Cortex of kidney (tissue), 1 donor: ENCODE measurements at places on chromosomes 13 and 19.

DNA sequence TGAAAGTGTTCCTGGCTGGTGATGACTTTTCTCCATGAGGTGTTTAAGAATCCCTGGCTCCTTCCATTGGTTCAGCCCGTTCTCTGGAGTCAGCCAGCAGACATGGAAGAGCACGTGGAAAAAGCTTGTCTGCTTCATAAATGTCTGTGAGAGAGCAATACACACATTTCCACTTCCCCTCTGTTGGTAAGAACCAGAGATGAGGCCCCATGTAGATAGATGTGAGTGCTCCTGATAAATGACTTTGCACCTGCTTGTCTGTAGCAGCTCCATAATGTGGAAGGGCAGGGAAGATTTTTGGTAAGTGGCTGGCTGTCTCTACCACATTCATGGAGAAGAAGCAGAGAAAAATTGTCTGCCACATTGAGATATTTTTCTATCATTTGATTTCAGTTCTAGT lies 325.8 kb downstream of the LMO7 start:
- DNase-seq, result no peak

- no peak for DNase-seq
Observed at GRCh38 chr13:95509521-95510310, 42.8 kb upstream of the CLDN10 start.

GRCh38 chr19:28168557-28168956 lies 1044.4 kb downstream of the UQCRFS1 start:
- no peak for DNase-seq

- no peak for DNase-seq
Observed at GRCh38 chr19:40601134-40601974, at the start of gene LTBP4. Gene LTBP4 (plus strand): TSS chr19:40601369. CDS start chr19:40601388, 19 bp downstream.

GRCh38 chr13:40342901-40343300 lies 323.5 kb downstream of the FOXO1 start:
- DNase-seq, result no peak

DNA sequence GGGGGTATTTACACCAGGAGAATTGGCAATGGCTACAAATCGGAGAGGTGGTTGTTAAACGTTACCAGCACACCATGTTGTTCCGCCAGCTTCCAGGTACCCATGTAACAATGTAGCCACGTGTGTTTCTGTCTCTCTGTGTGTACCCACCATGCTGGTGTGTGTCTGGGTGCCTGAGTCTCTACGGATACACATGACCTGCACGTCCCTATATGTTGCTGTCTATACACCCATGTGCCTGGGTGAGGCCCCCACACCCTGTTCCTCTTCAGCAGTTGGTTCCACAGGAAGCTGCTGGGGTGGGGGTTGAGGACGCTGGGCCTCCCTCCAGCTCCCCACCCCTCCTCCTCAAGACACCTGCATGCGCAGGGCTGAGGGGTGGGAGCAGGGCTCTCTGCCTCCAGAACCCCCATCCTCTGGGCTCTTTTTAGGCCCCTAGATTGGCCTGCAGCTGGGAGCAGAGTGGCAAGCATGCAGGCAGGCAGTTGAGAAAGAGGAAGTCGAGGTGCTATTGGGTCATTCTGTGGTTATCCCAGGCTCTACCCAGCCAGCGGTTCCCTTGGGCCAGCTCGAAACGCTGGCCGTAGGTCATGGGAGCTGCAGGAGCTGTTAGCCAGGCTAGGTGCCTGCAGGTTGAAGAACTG lies at the start of gene ARHGEF18:
ARHGEF18 (plus strand) TSS at position 351 of the 644 bp plus-strand sequence. CDS start 13,954 bp downstream, outside the sequence.
- DNase-seq, result no peak

- no peak for DNase-seq
Observed at GRCh38 chr13:84962141-84962750, 837.0 kb downstream of the SLITRK6 start.

- no peak for DNase-seq
Observed at GRCh38 chr13:66543780-66544179, 686.4 kb downstream of the PCDH9 start.

GRCh38 chr13:75938811-75939560 lies 302.9 kb downstream of the LMO7 start:
- DNase-seq, result no peak

DNA sequence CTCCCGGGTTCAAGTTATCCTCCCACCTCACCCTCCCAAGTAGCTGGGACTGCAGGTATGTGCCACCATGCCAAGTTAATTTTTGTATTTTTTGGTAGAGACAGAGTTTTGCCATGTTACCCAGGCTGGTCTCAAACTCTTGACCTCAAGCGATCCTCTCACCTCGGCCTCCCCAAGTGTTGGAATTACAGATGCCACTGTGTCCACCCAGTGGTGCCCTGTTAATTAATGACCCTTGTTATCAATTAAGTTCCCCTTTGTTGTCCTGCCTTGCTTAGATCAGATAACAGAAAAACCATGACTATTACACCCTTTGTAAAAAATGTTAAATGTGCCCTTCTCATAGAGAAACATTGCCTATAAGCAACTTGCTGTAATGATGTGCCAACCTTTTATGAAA lies 34.4 kb upstream of the IGFL1 start:
- no peak for DNase-seq

DNA sequence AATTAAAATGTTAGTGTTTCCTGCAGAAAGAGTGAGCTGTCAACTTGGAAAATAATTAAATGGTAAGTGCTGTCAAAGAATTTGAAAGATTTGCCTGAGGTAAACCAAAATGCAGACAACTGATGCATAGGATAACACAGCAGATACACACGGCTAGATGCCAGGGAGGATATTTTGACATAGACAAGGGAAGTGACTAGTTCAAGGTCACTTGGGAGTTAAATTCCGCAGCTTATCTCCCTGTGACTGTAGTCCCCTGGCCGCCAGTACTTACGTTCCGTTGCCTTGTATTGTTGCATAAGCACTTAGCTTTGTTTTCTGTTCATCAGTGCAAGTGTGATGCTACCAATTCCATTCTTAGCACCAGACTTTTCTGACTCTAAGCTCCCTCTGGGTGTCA lies 247.3 kb upstream of the MAB21L1 start:
- no peak for DNase-seq

DNA sequence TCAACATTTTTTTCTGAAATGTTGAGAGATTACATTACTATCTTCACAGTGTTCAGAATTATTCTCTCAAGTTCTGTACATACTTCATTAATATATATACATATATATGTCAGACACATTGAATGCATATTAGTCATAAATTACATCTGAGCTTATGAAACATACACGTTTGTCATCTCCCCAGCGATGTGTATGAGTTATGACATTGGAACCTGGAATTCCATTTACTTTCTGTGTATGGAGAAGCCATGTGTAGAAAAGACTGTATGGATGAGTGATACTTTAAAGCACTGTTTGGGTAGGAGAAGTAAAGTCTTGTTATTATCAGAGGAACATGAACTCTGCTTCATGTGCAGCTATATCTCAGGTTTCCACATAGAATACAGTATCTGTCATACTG lies 167.2 kb downstream of the FGF14 start:
- no peak for DNase-seq

GRCh38 chr13:59663707-59664106 lies 500.0 kb downstream of the DIAPH3 start:
- no peak for DNase-seq

DNA sequence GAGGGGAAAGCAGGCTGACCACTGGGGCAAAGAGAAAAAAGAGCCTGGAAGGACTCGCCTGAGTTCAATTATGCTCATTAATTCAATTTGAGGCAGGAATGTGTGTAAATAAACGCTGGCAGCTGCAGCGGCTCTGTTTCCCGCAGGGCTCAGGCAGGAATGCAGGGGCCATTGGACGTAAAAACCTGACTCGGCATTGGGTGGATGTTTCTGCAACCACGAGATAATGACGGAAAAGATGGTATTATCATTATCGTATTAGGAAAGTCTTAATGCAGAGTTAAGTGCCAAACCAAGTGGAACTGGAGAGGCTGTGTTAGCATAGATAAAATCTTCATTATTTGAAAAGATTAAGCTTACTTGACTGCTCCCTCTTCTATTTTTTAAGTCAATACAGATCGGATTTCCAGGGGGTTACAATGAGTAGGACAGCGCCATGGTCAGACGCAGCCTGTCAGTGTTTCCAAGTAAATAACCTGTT lies 169.8 kb downstream of the SHISA2 start:
- DNase-seq, result no peak

- no peak for DNase-seq
Observed at GRCh38 chr13:26255691-26256277, 1.9 kb downstream of the CDK8 start.

GRCh38 chr13:111906306-111906705 lies 160.6 kb upstream of the SOX1 start:
- no peak for DNase-seq

- no peak for DNase-seq
Observed at GRCh38 chr13:62139597-62139996, 723.9 kb upstream of the PCDH20 start.

- no peak for DNase-seq
Observed at GRCh38 chr19:16077984-16078758, 1.9 kb downstream of the TPM4 start.

GRCh38 chr19:16506961-16507360 lies 10.8 kb downstream of the C19orf44 start:
- no peak for DNase-seq

DNA sequence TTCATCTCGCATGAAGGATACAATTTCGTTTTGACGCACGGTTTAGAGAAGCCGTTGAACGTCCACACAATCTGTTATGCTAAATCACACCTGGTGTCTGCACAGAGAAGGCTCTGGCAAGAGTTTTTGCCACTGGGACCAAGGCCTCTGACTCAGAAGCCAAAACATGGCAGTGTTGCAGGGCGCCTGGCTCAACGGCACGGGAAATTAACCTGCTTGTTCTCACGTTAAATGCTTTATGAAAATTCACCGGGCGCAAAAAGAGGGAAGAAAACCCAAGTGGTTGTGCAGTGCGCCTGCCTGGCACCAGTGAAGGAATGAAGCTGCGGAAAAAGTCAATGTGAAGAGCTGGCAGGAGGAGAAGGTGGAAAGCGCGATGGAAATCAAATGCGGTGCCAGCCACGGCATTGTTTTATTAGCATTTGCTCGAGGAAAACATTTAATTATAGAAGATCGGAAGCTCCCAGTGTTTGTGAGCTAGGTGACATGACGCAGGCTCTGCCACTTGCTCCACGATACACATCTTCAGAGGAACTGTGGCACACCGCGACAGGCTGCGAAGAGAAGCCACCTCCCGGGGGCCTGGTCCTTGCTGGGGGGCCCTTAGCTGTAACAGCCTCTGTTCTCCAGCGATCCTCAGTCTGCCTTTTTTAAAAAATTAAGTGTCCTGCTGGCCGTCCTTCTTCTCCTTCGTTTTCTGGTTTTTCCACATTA lies 126.2 kb downstream of the ZIC5 start:
- DNase-seq, result no peak

DNA sequence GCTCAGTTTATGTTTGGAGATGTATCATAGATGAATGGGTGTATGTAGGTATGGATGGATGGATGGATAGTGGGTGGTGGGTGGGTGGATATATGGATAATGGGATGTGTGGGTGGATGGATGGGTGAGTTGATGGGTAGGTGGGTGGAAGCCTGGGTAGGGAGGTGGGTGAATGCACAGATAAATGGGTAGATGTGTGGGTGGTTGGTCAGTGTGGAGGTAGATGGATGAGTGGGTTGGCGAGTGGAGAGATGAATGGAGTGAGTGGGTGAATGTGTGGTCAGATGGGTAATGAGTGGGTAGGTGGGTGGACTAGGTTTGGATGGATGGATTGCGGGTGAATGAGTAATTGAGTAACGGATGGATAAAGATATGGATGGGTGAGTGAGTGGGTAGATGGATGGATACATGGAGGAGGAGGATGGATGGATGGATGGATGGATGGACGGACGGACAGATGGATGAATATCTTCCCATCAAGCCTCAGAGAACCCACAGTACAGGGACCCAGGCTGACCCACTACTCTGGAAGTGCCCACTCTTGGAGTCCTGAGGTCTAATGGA lies 13.4 kb downstream of the MEIS3 start:
- no peak for DNase-seq

GRCh38 chr13:80939581-80939980 lies 598.7 kb upstream of the SPRY2 start:
- no peak for DNase-seq

DNA sequence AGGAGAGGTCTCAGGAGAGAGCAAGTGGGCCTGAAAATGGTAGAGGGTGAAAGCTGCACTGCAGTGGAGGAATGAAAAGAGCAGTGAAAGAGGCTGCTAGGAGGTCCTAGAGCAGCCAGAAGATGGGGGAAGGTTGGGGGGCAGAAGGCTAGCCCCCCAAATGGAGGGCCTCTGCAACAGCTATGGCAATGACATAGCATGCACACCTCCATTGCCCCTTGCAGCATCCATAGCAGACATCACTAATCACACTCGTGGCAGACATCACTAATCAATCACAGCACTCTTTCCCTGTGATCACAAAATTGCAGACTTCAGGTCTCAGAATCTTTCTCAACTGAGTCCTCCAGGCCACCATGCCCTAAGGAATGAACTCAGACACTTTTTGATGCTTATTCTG lies 21.9 kb downstream of the CCL25 start:
- DNase-seq, result no peak

- DNase-seq, result no peak
Observed at GRCh38 chr13:79423801-79424642, 18.0 kb upstream of the RBM26 start.
